ENCODE measurements at places on chromosomes 11 and 22.
A peak's percentile ranks its signal among the peaks of the same experiment; 100 is the strongest.

GRCh38 chr11:45915446-45915845 lies 2.2 kb downstream of the PEX16 start:
- no peak for DNase-seq

DNA sequence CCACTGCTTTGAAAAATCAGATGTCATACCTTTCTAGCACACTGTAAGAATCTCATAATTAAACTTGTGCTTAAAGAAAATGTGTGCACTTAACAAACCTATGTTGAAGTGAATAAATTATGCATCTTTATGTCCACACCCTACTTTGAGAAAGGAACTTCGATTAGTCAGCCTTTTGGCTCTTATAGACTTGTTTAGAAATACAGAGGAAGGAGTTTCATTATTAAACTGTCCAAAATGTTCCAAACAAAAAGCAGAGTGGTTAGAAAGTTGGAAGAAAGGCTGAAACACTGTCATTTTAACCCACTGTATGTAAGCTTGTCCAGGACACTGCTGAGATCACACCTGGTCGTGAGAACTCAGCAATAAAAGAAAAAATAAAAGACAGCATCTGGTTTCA lies 863.2 kb upstream of the CHORDC1 start:
- no peak for DNase-seq

GRCh38 chr11:61082062-61082870 lies 20.0 kb upstream of the CD5 start:
- peak; percentile 47 for DNase-seq

DNA sequence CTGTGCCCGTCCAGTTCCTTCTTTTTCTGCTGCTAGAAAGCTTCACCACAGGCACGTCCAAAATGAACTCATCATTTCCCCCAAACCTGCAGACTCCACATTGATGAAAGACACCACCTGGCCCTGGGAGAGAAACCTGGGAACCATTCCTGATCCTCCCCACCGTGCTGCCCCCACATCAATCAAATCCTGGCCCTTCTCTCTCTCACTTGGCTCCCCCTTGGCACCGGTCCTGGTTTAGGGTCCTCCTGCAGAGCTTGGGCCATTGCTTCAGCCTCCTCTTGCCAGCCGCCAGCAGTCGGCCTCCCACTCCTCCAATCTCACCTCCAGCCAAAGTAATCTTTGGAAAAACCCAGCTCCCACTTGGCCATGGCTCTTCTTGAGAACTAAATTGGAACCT lies 38.5 kb downstream of the RIBC2 start:
- no peak for DNase-seq

DNA sequence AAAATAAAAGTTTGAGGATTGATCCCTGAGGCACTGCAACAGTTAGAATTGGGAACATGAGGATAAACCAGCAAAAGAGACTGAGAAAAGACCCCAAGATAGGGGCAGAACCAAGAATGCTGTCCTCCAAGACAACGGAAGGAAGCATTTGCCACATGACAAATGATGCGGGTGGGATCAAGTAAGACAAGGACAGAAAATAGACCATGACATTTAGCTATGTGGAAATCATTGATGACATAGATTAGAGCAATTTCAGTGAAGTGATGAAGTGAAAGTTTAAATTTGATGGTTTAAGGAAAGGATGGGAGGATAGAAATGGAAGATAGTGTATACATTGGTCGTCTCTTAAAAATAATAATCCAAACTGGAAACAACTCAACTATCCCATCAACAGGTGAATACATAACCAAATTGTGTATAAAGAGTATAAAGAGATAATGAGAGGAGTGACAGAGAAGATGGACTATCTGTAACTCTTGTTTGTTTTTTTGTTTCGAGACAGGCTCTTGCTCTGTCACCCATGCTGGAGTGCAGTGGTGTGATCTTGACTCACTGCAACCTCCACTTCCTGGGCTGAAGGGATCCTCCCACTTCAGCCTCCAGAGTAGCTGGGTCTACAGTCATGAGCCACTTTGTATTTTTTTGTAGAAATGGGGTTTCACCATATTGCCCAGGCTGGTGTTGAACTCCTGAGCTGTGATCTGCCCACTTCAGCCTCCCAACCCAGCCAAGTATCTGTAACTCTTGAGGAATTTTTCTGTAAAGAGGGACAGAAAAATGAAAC lies 48.7 kb upstream of the FDX1 start:
- no peak for DNase-seq

GRCh38 chr11:45847911-45848316 lies 639 bp downstream of the CRY2 start:
- peak; percentile 54 for DNase-seq

DNA sequence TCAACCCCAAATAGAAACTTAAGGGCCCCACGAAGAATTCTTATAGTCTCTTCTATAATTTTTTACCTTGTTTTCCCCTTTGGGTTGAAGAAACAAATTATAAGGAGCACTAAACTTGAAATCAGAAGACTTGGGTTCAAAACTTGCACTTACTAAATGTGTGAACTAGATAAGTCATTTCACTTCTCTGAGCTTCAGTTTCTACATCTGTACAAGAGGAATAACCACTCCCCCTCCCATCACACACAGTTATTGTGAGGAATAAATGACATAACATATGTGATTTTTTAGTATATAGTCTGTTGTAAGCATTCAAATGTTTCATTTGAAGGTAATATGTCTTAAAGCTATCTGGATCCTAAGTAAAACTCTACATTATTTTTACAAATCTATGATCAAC lies 78.8 kb downstream of the LIF start:
- no peak for DNase-seq

- DNase-seq = no peak
These were observed 160.9 kb downstream of the TBC1D22A start for GRCh38 chr22:46923394-46923793.

DNA sequence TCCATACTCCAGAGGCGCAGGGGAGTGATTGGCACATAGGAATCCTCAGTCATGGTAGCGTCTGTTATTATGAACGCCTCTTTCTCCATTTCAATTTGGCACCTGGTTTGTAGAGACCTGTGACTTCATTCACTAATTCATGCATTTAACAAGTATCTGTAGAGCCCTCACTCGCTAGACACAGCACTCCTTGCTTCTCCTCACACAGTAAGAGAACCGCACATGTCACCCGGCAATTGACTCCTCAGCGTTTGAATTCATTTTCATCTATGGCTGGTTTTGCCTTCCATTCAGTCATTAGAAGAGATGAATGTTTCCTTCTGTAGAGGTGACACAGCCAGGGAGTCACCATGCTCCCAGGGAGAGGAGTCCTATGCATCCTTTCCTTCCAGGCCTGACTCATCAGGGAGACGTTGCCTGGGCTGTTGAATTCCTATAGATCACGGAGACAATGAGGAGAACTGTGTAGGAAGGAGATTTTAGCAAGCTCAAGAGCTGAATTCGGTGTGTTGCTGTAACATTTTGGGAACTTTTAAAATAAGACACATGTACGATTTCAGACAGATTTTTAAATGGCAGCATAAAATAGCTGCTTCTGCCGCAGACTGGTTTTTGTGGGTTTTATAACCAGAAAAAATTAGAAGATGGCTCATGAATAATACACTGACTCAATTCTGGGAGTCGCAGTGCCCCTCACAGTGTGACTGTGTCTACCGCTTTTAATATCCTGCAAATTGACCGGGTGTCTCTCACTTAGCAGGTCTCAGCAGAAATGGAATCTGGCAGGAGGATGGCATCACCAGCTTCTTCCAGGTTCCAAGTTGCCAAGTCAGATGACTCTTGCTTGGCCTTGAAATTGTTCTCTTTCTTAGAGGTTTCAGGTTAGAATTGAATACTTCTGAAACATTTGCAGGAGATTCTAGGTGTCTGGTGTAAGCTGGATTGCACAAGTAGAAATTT lies 44.4 kb upstream of the CLMP start:
- no peak for DNase-seq

- DNase-seq = no peak
These were observed at the start of gene ASCL2 for GRCh38 chr11:2270322-2271076. Gene ASCL2, minus strand, starts transcription at chr11:2270588. Its CDS starts 256 bp downstream, at chr11:2270332.

DNA sequence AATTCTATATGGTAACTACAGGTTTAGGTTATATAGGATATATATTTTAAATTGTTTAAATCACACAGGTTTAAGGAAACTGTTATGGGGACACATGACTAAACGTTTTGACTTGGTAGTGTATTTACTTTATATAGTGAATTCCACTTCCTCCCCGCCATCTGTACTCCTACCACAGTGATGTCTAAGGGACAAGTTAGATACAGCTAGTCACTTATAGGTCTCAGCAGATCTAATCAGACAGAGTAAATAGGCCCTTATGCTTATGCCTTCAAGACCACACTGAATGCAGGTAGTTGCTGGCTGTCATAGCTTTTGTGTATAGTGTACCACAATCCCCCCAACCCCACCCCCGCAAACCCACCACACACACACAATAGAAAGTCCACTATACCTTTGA lies 8.2 kb downstream of the SESN3 start:
- DNase-seq = no peak

- no peak for DNase-seq
These were observed 108.4 kb upstream of the SLC22A12 start for GRCh38 chr11:64482588-64482987.

DNA sequence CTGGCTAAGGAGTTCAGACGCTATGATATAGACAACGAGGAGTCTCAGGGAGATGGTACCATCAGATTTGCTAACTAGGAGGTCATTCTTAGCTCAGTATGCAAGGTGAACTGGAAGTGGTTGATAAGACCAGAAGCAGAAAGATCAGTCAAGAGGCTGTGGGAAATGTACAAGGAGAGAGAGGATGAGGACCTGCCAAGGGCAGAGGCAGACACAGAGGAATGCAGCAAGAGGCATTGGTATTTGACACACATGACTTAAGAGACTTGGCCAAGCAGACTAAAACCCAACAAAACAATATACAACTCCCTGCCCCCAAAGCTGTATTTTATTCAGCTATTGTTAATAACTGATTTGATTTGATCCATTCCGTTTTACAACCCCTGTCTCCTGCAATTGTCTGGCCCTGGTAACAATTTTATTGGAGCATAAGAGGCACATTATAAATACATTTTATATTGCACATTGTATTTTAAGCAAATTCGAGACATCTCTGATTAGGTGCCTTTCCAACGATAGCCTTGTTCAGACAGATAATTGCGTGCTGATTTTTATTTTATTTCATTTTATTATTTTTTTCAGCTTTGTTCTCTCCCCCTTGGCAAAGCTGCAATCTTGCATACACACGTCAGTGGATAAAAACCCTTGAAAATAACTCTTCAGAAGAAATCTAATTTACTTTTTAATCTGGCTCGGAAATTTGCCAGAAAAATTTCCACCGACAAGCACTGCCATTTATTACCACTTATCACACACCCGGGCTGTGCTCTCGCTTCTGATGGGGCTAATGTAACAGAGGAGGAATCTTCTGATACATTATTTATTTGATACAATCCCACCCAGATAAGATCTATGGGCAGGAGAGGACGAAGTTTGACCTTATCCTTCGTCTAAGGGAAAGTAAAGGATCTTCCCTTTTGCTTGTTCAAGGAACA lies 237.8 kb downstream of the NXPE2 start:
- DNase-seq = no peak

GRCh38 chr11:843086-843734 lies 558 bp downstream of the TSPAN4 start:
- no peak for DNase-seq

DNA sequence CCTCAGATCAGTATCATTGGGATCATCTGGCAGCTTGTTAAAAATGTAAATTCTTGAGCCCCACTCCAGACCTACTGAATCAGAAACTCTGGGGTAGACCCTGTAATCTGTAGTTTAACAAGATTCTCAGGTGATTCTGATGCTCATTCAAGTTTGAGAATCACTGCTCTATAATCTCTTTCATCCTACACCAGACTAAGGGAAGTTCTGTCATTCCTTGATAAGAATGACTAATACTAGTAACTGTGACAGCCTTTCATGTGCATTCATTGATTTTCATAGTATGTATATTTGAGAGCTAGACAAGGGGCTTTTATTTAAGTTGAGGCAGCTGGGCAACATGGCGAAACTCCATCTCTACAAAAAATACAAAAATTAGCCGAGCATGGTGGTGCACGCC lies 30.0 kb downstream of the NAT10 start:
- DNase-seq = no peak

DNA sequence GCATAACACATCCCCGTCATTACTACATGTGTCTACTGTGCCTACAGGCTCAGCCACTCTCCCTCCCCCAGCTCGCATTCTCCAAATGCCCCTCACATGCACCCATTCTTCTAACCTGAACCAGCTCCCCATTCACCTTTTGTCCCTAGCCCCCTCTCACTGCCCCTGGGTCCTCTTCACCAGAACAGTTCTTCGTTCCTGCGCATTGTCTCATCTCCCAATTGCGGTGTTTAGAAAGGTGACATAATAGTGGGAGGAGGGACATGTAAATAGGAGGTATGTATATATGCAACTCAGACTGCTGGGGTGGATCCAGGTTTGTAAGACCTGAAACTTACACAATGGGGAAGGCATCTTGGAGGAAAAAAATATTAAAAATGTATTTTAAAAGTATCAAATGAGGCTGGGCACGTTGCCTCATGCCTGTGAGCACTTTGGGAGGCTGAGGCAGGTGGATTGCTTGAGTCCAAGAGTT lies 4.7 kb upstream of the VSIG2 start:
- DNase-seq = no peak

DNA sequence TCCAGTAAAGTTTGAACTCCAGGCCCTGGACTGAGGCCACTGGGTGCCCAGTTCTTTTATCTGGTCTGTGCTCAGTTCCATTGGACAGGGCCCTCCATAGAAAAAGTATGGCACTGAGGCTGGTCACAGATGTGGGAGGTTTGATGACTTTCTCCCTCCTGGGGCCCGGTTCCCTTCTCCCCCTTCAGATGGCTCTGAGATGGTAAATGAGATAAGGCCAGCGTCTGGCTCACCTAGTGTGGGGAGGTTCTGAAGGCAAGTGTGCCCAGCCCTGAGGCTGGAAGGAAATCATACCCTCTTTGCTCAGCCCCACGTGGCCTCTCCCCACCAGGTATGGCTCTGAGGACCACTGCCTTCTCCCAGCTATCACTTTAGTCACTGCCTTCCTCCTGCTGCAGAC lies 1.5 kb upstream of the CLDN5 start:
- DNase-seq = no peak

DNA sequence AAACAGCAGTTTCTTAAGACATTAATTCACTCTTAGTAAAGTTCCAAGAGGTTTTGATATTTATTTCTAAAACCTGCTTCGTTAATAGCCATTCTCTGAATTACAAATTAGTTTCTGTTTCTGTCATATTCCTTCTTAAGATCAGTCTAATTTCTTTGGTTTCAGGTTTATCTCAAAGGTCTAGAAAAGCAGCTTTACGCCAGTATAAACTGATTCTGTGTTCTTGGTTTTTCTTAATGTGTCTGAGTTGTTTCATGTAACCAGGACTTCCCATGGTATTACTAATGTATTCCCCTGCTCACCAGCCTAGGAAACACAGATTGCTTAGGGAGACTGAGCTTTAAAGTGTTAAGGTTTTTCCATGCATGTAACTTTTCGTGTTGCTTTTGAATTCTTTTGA lies 6.8 kb upstream of the ACY3 start:
- DNase-seq = no peak

GRCh38 chr11:129021295-129021694 lies 78.6 kb upstream of the TP53AIP1 start:
- DNase-seq = no peak

- no peak for DNase-seq
These were observed 176.5 kb downstream of the LARGE1 start for GRCh38 chr22:33743756-33744155.

Measured in stimulated activated CD8-positive, alpha-beta memory T cell treated with anti-CD3 and anti-CD28 coated beads, Interleukin-4, amount 100 ng/mL, for 48 hours (primary cell).